Aorta (tissue), 5 donors: ENCODE measurements at places on chromosomes 1 and 21. TPM values are rescaled to one million over a fixed set of nuclear protein-coding genes. Genes with fewer than 3 reads are reported as not detected.

Gene LGR6
- 31.7 TPM for total RNA-seq

Gene NUP210L
- total RNA-seq = 0.16 TPM

Gene PLD5
- total RNA-seq = 9.2 TPM

Gene NUP133
- 37.3 TPM for total RNA-seq

Gene NFASC
- 92.7 TPM for total RNA-seq

- no peak for DNase-seq
Observed at GRCh38 chr1:185907246-185907645, 173.1 kb downstream of the HMCN1 start.

DNA sequence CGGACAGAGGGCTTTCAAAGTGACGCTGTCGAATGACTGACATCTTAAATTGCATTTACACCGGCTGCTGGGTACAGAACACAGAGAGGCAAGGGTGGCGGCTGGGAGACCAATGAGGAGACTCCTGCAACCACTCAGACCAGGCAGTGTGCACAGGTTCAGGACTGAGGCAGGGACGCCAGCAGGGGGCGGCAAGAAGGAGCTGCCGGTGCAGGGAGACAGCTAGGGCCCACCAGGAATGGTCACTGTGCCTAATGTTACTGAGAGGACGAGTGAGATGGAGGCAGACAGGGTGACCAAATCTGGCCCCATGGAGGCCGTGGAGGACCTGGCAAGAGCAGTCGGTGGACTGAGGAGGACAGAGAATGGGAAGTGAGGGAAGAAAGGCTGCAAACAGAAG is 23.5 kb downstream of the GLIS1 start:
- no peak for DNase-seq

DNA sequence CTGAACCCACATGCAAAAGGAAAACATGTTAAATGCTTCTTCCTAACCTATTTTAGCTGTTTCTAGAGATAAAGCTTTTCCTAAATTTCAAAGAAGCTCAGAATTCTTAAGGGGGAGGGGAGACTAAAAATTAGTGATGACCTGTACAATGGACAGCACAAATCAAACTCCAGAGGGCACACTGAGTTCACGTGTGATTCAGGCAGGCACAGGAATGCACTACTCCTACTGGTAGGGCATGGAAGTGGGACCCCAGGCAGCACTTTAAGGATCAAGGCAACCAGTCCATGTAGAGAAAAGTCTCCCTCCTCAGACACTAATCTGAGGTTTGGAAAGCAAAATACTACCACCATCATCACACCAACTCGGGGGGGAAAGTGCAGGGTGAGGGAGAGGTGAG is 31.3 kb upstream of the CLCA4 start:
- DNase-seq = no peak

- no peak for DNase-seq
Observed at GRCh38 chr21:36166705-36167104, 10.1 kb downstream of the DOP1B start.

GRCh38 chr1:116350097-116350645 is 22.9 kb upstream of the ATP1A1 start:
- DNase-seq = no peak

- DNase-seq = no peak
Observed at GRCh38 chr1:96562094-96562493, 159.5 kb upstream of the PTBP2 start.

- no peak for DNase-seq
Observed at GRCh38 chr1:83077411-83077810, 921.5 kb downstream of the TTLL7 start.

- no peak for DNase-seq
Observed at GRCh38 chr1:169009666-169010065, 96.8 kb upstream of the ATP1B1 start.

- DNase-seq = peak; percentile 84
Observed at GRCh38 chr1:110615548-110616130, 9.5 kb upstream of the KCNA2 start.

DNA sequence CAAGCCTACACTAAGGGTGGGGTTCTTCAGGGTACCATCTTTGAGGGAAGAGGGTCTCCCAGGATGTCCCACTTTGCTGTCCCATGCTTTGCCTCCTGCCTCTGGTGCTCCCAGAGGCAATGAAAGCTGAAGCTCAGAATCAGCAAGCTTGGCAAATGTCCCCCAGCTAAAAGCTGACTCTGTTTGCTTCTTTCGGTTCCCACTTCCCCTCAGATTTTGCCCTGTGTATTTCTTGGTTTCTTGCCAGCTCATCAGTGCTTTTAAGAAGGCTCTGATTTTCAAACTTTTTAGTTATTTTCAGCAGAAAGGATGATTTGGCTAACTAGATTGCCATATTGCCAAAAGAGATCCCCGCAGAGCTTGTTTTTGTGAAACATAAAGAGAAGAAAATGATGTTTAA is 33.1 kb upstream of the COG2 start:
- no peak for DNase-seq

- DNase-seq = no peak
Observed at GRCh38 chr1:193662030-193662429, 475.6 kb upstream of the B3GALT2 start.
